ENCODE measurements at places on chromosomes 4 and X.

- no peak for DNase-seq
Measured at GRCh38 chrX:77527233-77528001, 80.2 kb downstream of the FGF16 start.

GRCh38 chr4:5209862-5210261 is 158.6 kb downstream of the STK32B start:
- DNase-seq, result no peak

GRCh38 chr4:182400790-182401189 is 157.6 kb downstream of the TENM3 start:
- DNase-seq, result no peak

GRCh38 chrX:68895341-68895755 is 66.5 kb downstream of the EFNB1 start:
- no peak for DNase-seq

GRCh38 chr4:5142726-5143125 is 91.4 kb downstream of the STK32B start:
- peak; percentile 23 for DNase-seq

- no peak for DNase-seq
Measured at GRCh38 chrX:95441836-95442235, 1242.8 kb upstream of the DIAPH2 start.

- DNase-seq, result no peak
Measured at GRCh38 chr4:89294573-89295269, 12.9 kb downstream of the GPRIN3 start.

GRCh38 chr4:72677886-72678285 is 108.9 kb upstream of the ADAMTS3 start:
- DNase-seq, result no peak

DNA sequence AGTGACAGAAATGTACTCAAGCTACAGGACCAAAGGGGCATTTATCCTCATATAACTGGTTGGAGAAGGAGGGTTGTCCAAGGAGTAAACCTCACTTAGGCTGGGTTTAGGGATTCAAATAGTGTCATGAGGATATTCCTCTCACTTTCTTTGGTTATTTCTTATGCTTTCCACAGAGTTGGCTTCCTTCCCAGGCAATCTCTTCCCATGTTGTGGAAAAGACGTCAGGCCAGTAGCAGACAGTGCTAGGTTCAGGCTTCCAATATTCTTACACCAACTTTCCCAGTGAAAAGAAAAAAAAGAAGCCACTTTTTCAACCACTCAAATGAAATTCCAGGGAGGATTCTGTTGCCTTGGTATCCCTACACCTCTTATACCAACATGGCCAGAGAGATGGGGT is 653.0 kb downstream of the C4orf33 start:
- no peak for DNase-seq

- no peak for DNase-seq
Measured at GRCh38 chrX:10893366-10893765, 217.8 kb upstream of the HCCS start.

DNA sequence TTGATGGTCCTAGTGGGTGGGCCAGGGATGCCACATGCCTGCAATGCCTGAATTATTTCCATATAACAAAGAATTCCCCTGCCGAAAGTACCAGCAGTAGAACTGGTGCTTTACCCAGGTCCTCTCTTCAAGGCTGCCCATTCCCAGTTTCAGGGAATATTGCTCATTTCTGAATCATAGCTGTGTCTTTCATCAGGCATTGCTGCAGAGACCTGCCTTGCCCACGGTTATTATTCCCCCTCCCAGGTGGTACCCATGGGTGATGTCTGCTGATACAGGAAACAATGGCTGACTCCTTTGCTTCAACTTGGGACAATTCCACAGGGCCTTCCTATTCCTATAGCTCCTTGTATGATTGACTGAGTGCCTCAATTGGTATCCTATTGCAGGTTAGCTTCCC is 9.7 kb upstream of the IQCM start:
- DNase-seq, result no peak

DNA sequence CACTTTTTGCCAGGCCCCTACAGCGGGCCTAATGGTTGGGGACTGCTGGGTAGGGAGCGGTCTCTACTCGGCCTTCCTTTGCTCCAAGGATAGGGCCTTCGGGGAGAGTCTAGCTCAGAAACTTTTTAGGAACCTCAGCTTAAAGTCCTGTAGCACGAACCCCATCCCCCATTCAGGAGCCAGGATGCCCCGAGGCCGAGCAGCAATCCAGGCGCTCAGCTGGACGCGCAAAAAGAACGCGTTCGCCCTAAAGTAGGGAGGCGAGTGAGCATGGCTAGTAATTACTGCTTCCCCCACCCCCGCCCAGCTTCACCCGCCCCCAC is 9.7 kb downstream of the POU4F2 start:
- DNase-seq, result no peak

- no peak for DNase-seq
Measured at GRCh38 chr4:108762559-108763225, at the start of gene ETNPPL. ETNPPL (minus strand) TSS chr4:108763053; CDS start chr4:108762898, 155 bp downstream.

DNA sequence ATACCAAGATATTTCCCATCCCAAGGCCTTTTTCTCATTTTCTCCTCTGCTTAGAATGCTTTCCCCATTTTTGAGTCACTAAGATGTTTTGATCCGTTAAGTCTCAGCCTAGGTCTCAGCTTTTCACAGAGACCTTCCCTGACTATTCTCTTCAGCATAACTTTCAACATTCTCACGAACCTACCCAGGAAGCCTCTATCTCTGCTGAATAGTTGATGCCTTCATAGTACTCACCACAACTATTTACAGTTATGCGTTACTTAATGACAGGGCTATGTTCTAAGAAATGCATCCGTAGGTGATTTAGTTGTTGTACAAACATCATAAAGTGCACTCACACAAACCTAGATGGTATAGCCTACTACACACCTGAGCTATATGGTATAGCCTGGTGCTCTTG is 64.5 kb downstream of the ARL9 start:
- no peak for DNase-seq

GRCh38 chr4:60033826-60034225 is 1166.3 kb upstream of the ADGRL3 start:
- no peak for DNase-seq

DNA sequence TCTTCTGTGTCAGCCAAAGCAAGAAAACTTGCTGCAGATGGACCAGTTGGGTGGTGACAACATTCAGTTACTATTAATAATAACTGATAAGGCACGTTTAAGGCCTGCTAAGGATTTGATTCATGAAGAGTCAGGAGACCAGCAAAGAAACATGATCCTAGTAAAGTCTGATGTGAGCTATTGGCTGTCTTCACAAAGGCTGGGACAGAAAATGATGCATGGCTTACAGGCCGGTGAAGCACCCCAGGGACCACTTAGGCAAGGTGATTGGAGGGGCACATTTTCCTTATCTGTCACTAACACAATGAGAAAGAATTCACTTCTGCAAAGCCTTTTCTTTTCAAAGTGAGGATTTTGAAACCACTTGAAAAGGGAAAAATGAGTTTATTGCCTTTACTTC is 65.4 kb upstream of the TRPC3 start:
- no peak for DNase-seq

- no peak for DNase-seq
Measured at GRCh38 chr4:113325876-113326615, 276.6 kb downstream of the ANK2 start.

DNA sequence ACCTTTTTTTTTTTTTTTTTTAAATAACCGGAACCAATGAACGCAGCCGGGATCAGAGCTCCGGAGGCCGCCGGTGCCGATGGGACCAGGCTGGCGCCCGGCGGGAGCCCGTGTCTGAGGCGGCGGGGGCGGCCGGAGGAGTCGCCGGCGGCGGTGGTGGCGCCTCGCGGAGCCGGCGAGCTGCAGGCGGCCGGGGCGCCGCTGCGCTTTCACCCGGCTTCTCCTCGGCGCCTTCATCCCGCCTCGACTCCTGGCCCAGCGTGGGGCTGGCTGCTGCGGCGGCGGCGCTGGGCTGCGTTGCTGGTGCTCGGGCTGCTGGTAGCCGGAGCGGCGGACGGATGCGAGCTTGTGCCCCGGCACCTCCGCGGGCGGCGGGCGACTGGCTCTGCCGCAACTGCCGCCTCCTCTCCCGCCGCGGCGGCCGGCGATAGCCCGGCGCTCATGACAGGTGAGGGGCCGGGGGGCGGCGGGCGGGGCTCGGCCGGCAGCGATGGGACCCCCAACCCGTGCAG is 337 bp downstream of the STIM2 start:
- no peak for DNase-seq

DNA sequence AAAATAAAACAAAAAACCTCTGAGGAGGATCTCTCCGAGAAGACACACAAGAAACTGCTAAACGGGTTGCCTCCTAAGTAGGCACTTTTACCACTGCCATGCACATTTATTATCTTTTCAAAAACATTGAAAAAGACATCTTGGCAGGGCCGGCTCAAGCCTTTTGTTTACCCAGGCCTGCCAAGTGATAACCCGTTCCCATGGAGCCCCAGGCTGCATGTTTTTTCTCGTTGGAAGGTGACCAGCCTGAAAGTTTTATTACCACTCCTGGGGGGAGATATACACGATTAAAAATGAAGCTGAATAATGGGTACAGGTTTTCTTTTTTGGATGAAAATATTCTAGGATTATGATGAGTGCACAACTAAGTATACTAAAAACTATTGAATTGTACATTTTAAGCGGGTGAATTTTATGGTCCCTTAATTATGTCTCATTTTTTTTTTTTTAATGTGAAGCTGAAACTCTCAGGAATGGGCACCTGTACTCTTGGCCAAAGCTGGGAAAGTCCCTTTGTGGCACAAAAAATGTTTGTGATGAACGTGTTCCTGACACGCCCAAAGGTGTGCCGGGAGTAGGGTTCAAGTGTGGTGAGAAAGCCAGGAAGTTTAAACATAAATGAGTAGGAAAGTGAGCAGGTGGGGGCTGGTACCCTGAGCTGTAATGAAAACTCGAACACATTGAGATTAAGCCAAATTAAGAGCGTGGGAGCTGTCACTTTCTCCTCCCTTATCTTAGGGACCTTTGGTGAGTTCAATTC is 1.5 kb upstream of the MAP7D2 start:
- DNase-seq, result no peak

DNA sequence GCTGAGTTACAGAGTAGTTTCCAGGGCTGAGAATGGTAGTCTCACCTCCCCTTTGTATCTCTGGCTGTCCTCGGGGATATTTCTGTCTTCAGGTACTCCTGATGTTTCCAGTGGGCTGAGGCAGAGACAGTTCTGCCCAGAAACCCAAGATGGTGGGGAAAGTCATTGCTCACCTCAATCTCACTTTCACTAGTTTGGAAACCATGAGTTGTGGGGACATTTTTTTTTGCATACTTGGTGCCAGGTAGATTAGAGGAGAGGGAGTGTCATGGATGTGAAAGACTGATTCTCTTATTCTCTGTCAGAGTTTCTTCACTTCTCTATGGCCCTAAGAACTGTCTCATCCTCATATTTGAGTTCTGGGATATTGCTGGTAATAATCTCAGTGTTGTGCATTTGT is 708.6 kb upstream of the MAGEB2 start:
- DNase-seq, result no peak

GRCh38 chr4:183182873-183183725 is 84.0 kb downstream of the WWC2 start:
- peak; percentile 66 for DNase-seq

DNA sequence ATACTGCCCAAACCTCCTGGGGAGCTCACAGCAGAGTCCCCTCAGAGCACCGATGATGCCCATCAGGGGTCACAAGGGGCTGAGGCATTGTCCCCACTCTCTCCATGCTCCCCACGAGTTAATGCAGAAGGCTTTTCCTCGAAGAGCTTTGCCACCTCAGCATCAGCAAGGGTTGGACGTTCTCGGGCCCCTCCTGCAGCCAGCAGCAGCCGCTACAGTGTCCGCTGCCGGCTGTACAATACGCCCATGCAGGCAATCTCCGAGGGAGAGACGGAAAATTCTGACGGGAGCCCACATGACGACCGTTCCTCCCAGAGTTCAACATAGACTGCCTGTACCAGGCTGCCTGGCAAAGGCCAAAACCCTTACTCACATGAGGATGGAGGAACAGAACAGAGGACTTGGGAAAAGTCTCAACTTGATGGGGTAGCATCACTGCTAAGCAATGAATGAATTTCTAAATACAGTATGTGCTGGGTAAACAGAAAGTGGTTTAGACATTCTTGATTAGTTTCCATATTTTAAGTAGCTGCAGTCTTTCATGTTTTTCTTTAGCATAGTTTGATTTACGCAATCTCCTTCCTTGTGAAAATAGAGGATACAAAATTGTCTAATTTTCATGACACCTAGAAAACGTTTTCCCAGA is 5.0 kb upstream of the SCML1 start:
- DNase-seq, result no peak

- peak; percentile 39 for DNase-seq
Measured at GRCh38 chrX:54171527-54172250, 11.4 kb downstream of the FAM120C start.

DNA sequence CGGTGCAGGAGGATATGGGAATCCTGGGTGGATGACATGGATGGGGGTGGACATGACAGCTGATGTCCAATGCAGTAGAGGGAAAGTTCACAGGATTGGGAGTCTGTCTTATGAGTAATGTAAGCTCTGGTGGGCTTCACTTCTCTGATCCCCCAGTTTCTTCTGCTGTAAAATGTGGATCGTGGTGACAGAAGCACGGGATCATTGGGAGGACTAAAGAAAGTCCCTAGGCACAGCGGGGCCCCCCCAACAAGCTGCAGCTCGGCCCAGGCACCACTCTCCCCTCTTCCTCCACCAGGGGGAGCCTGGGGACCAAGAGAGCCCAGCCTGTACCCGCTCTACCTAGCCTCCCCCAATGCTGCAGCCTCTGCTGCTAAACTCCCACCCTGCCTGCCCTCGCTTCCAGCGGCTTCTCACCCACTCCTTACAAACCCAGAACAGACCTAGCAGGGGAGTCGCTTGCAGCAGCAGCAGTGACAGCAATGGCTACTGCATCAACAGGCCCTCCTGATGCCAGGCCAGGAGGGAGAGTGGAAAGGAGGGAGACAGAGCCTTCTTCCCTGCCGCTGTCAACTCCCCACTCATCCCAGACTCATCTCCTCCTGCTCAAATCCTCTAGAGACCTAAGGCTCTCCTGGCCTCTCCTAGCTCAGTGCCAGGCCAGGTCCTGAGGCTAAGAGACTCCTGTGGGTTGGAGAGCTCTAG is 36.1 kb upstream of the IQSEC2 start:
- peak; percentile 25 for DNase-seq

DNA sequence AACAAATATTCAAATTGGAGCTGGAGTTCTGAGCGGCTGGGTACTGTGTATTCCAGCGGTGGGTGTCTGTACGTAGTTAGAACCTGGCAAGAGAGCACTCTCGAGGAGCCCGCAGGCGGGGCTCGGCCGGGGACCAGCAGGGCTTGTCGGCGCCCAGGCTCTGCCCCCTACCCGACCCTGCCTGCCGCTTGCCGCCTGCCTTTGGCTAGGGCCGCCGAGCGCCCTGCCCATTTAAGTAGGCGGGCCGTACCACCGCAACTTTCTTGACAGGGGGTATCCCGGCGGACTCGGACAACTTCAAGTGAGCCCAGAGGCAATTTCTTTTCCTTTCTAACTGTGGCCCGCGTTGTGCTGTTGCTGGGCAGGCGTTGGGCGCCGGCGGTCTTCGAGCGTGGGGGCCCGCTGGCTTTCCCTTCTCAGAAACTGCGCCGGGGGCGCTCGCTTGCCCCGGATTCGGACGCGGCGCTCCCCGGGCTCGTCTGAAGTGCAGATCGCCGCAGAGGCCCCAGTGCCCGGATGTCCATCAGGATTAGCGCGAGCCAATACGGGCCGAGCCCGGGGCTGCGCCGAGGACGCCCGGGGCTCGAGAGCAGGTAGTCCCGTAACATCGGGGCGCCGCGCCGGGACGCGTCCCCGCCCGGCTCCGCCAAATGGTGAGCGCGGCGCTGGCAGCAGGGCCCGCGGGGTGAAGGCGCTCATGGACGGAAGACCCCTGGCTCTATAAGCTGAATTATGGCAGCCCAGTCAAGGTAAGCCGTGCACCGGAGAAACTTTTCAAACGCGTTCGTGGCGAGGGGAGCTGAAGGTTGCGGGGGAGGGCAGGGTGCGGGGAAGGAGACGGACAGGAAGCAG is 72.1 kb downstream of the AFF1 start:
- DNase-seq, result peak; percentile 84

- no peak for DNase-seq
Measured at GRCh38 chr4:1293531-1293941, 3.8 kb downstream of the MAEA start.

Measured in GM04504 (cell line).